ENCODE measurements at places on chromosomes 11 and 22.

- DNase-seq, result no peak
Observed at GRCh38 chr11:64132191-64132771, 33.6 kb downstream of the MACROD1 start.

- DNase-seq, result no peak
Observed at GRCh38 chr22:49527611-49528419, 299.9 kb downstream of the BRD1 start.

GRCh38 chr22:27435844-27436576 is 365.5 kb downstream of the MN1 start:
- DNase-seq, result no peak

DNA sequence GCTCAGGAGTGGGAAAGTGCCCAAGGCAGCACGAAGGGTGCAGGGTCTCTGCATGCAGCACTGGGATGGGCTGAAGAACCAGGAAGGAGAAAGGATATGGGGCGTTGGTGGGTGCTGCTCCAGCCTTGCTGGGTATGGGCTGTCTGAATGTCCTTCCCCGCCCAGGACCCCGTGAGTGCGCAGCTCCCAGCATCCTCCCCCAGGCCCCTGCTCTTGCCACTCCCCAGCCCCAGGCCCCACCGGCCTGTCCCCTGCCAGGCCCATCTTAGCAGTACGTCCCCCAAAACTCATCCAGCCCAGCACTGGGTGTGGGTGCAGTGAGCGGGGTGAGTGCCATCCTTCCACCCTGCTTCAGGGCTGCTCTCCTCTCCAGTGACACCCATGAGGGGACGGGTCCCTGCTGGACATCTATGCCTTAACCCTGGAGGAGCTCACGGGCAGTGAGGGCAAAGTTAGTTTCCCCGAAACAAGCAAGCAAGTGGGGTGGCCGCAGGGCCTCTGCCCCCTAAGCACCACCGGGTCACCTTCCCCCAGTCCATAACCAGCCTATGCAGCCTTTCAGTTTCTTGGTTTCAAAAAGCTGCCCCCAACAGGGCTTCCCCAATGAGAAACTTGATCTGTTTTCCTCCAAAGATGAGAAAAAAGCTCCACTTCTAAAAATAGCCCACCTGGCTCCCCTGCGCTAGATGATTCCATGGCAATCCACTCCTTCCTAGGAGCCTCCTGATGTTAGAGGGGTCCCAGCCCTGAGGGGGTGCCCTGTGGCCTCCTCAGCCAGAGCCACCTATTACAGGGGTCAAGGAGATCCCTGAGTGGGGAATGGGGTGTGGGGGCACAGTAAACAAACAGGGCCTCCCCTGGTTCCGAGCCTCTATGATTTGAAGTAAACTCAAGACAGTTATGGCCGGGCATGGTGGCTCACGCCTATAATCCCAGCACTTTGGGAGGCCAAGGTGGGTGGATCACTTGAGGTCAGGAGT is 103.8 kb downstream of the MORC2 start:
- no peak for DNase-seq

- DNase-seq, result no peak
Observed at GRCh38 chr11:45089251-45089650, 57.2 kb upstream of the PRDM11 start.

DNA sequence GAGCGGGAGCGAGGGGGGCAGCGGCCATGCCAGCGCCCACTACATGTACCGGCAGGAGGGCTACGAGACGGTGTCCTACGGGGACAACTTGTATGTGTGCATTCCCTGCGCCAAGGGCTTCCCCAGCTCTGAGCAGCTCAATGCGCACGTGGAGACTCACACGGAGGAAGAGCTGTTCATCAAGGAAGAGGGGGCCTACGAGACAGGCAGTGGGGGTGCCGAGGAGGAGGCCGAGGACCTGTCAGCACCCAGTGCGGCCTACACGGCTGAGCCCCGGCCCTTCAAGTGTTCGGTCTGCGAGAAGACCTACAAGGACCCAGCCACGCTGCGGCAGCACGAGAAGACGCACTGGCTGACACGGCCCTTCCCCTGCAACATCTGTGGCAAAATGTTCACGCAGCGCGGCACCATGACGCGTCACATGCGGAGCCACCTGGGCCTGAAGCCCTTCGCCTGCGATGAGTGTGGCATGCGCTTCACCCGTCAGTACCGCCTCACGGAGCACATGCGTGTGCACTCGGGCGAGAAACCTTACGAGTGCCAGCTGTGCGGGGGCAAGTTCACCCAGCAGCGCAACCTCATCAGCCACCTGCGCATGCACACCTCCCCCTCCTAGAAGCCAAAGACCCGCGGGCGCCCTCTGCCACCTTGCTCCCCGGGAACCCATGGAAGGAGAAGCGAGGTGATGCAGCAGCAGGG is 20.9 kb upstream of the TMEM191C start:
- DNase-seq, result no peak

- no peak for DNase-seq
Observed at GRCh38 chr11:47178737-47179654, 2.3 kb upstream of the ARFGAP2 start.

- no peak for DNase-seq
Observed at GRCh38 chr11:84383576-84383975, 1097.4 kb upstream of the CCDC90B start.

- no peak for DNase-seq
Observed at GRCh38 chr11:58580311-58580710, 1.4 kb downstream of the ZFP91 start.

DNA sequence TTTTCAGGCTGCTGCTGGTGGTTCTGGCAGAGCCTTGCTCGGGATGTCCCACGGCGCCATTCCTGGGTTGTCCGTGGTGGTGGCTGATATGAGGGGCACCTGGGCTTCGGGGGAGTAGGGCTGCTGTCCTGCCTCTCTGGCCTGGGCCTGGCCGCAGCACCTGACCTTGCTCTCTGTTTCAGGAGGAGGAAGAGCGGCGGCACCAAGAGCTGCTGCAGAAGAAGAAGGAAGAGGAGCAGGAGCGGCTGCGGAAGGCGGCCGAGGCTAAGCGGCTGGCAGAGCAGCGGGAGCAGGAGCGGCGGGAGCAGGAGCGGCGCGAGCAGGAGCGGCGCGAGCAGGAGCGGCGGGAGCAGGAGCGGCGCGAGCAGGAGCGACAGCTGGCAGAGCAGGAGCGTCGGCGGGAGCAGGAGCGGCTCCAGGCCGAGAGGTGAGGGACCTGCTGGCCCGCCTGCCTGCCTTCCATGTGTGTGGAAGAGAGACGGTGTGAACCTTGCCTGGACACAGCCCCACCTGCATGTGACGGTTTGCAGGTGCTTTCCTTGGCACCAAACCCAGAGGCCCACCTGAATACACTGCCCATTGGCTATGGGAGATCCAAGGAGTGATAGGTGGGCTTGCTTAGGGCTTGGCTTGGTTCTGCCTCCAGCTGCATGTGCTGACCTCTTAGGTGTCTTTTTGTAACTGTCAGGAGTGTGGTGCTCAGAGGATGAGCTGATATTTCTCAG is 22.8 kb downstream of the INCENP start:
- DNase-seq, result no peak

DNA sequence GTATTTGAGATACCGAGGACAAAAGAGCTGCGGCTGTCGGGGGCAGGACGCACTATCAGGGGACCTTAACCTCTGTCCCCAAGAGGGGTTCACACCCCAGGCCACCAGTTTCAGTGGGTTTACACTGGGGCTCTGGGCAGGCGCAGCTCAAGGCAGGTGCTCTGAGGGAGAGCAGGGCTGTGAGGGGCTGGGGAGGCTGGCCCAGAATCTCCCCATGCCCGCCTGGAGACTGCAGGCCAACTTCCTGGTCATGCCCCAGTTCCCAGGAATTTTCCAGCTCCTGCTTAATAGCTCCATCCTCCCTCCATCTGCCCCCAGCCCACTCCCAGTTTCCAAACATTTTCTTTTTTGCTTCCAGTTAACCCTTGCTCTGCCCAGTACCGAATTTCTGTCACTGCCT is 7.6 kb upstream of the PGA3 start:
- DNase-seq, result no peak

- DNase-seq, result no peak
Observed at GRCh38 chr22:24037851-24038765, 27.0 kb downstream of the CABIN1 start.

DNA sequence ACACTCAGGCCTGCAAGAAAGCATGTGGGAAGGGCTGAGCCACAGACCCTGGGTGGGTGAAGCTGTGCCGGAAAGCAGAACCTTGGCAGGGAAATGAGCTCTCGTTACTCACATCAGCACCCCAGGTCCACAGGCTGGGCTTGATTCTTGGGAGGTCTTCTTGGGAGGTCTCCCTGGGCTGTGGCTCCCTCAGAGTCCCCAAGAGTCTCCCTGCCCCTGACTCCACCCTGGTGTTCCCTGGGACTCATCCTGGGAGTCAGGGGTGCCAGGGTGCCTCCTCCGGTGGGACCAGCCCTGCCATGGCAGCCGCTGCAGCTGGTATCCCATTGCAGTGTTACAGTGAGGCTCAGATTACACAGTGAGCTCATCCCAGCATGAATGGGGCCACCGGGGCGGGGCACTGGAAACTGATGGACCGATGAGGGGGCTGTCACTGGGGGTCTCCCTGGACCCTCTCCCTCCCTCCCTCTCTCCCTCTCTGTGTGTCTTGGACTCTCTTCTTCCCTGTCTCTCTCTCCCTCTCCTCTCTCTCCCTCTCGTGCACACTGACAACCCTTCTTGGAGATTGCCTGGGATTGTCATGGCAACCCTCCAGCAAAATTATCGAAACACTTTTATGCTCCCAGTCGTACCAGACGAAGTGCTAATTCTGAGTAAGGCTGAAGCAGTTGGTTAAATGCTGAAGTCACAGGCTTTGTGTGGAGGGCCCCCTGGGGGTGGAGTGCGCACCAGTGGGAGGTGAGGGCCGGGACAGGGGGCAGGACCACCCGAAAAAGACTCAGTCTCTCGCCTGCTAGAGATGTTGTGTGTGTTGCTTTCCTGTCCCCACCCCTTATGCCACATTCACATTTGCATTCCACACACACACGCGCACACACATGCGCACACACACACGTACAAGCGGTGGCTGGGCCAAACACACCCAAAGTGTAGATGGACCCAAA is 8.6 kb upstream of the C11orf96 start:
- no peak for DNase-seq

DNA sequence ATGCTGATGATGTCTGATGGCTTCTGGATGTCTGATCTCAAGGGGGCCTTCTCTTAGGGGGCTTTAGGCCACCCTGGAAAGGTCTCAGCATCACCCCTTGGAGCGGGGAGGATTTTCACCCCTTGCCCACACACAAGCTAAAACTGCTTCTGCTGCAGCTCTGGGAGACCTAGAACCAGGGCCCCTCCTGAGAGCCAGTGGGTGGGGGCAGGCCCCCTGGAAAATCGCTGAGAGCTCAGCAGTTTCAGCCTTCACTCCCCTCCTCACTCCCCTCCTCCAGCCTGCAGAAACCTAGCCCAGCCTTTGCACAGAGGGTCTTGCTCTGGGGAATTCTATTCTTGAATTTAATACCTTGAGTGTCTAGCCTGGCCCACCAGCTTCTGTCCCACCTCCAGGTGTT is 17.2 kb downstream of the CD6 start:
- no peak for DNase-seq

- DNase-seq, result no peak
Observed at GRCh38 chr22:34781681-34782080, 284.3 kb upstream of the ISX start.

GRCh38 chr11:19679952-19680828 is 32.4 kb upstream of the NAV2 start:
- no peak for DNase-seq

DNA sequence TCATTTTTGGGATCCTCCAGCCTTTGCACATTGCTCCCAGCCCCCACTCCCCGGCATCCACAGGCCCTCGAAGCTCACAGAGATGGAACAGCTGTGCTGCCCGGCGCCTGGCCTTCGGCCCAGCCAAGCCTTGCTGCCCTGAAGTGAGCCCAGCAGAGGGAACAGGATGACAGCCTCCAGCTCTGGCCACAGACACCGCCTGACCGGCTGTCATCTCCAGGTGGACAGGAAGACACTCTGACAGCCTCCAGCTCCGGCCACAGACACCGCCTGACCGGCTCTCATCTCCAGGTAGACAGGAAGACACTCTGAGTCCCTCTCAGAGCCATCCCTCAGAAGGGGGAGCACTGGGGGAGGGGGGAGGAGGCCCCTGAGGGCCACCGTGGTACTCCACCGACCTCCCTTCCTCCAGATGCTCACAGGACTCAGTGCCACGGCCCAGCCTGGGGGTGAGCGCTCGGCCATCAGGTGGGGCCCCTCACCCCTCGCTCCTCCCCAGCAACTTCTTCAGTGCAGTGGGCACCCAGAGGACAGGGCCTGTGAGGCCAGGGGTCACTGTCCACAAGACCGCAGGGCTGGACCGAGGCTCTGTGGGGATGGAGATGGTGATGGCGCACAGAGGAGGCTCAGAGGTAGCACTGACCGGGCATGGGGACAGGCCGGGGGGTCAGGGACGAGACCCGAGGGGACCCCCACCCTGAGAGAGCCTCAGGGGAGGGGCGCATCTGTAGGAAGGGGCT is 58.6 kb downstream of the BRD1 start:
- no peak for DNase-seq

- DNase-seq, result no peak
Observed at GRCh38 chr11:8707541-8708191, 25.1 kb downstream of the RPL27A start.

GRCh38 chr11:86440305-86440716 is 65.6 kb downstream of the CCDC81 start:
- DNase-seq, result no peak

GRCh38 chr22:36373258-36373579 is 14.5 kb downstream of the MYH9 start:
- DNase-seq, result no peak

DNA sequence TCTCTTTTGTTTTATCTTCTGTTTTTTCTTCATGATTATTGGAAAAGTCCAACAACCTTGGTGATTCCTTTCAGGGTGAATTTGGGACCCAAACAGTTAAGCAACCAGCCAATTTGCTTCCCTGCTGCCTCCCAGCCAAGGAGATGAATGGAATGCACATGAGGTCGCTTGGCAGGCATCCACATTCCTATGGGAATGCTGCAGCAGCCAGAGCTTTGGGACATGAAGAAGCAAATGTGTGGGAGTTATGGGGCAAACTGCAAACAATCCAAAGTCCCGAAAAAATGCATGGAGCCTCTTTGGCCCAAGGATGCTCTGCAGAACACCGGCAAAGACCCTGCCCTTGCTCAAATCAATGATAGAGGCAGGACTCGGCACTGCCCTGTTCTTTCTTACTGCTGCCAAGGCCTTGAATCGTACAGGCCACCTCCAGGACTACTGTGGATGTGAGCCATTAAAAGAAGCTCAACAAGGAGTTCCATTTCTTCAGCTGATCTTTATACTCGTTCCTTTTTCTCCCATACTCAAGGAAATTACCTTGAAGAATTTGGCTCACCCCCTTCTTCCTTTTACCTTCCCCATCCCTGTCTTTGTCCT is 117.3 kb upstream of the TEAD1 start:
- DNase-seq, result no peak

DNA sequence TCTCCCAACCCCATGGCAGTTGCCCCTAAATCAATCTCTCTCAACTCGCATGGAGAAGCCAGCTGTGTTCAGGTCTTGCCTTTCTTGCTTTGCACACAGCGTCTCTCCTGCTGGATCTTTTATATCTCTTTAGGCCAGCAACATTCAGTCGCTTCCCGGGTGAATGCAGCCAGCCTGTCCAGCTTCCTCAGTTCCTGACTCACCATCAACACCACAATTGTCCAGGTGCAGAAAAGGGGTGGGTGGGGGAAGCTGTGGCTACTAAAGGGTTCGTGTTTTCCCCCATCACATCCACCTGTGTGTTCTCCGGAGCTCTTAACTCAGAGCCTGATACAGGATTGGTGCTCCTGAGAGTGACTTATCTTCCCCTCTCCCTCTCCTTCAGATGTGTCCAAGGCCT is 116.5 kb downstream of the HIPK3 start:
- DNase-seq, result no peak

- DNase-seq, result no peak
Observed at GRCh38 chr11:74171630-74171968, 510 bp downstream of the PPME1 start.
